ENCODE measurements at places on chromosomes 2 and 18. TPM values are rescaled to one million over a fixed set of nuclear protein-coding genes. Genes with fewer than 3 reads are reported as not detected.

GRCh38 chr18:70249118-70249517 is 39.7 kb upstream of the SOCS6 start:
- no peak overlapping the region for H3K27ac ChIP-seq
- H3K36me3 ChIP-seq = no peaks in the 10 kb centered on the region
- no peak for DNase-seq
- no peak overlapping the region for H3K4me3 ChIP-seq

GRCh38 chr2:142803158-142803557 is 74.3 kb upstream of the KYNU start:
- no peaks in the 10 kb centered on the region for H3K27me3 ChIP-seq
- no peak for DNase-seq
- no peaks in the 10 kb centered on the region for H3K4me1 ChIP-seq
- H3K36me3 ChIP-seq = no peaks in the 10 kb centered on the region
- H3K27ac ChIP-seq = no peak overlapping the region

GPC1 gene
- polyA plus RNA-seq = 0.32 TPM

DNA sequence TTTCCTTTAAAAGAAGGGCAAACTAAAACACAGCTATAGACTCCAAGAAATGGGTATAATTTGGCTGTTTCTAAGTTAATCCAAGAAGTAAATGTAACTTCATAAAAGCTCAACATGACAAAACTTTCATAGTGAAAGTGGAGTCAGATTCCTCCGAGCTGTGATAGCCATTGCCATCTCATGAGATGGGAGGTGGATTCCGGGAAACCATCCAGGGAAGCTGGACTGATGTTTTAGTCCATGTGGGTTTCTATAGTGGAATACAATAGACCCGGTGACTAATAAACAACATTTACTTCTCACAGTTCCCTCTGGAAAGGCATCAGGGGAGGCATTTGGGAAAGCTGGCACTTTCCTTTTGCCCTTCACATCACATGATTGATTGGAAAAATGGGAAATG is 10.0 kb upstream of the LAPTM4A start:
- no peaks in the 10 kb centered on the region for H3K4me1 ChIP-seq
- H3K36me3 ChIP-seq = no peaks in the 10 kb centered on the region
- DNase-seq = no peak
- H3K27ac ChIP-seq = no peak overlapping the region

GRCh38 chr2:181077128-181077709 is 96.8 kb downstream of the UBE2E3 start:
- no peaks in the 10 kb centered on the region for H3K4me1 ChIP-seq
- H3K4me3 ChIP-seq = no peak overlapping the region
- DNase-seq = peak; percentile 42
- H3K27ac ChIP-seq = no peak overlapping the region

NTSR2 gene
- polyA plus RNA-seq = not detected

CNDP1 gene
- polyA plus RNA-seq = not detected

Data from K562 (cell line).